ENCODE measurements at places on chromosomes 4 and X.

DNA sequence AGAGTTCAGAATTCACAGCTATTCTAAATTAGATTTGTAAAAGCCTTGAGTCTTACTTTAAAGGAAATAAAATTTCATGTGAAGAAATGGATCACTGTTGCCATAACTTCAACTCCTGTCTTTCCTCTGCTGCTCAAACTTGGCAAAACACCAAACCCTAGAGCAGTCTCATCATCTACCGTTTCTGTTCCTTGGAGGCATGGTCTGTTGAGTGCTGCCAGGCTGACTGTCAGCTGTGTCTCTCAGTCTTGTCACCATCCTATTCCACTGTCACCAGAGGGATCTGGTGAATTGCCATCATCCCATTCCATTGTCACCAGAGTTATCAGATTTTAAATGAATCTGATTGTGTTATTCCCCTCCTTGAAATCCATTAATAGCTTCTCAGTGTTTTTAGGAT lies 55.6 kb downstream of the STIM2 start:
- no peak for DNase-seq

DNA sequence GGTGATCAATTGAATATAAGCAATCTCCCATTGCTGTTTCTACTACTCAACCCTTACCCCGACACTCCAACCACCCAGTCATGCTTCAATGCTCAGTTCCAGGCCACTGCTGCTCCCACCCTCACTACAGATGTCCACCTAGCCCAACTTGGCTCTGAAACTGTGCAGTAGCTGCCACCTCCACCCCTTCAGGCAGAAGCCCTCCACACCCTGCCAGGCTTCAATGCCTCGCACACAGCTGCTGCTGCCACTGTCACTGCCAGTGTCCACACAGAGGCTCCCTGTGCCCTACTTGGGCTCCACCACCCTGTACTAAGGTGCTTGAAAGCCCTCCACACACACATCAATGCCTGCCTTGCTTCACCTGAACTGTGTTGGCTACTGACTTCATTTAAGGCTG lies 34.6 kb downstream of the LAMTOR3 start:
- no peak for DNase-seq

- no peak for DNase-seq
Observed at GRCh38 chrX:52574416-52575275, 57.8 kb upstream of the XAGE1B start.

DNA sequence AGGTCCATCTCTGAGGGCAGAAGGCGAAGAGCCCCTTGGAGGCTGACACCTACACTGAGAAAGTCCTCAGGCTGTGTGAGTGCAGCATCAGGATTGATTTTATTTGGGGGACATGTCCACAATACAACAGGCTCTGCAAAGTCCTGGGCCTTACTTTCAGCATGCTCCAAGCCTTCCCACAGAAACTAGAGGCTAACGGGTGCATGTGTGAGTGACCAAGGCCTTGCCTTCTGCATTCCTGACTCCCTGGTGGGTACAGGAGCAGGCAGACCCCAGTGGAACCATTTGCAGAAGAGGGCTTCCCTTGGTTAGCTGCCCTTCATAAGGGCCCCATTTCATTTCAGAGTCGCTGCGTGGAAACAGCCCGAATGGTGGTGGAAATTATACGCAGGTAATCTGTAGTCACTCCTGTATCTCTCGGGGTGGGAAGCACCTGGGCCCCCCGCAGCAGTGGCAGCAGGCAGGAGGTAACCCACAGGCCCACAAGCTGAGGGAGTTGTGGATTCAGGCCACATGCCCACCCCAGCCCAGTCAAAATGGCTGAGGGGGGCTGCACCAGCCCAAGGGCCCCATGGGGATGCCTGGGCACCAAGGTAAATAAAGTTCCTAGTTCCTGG lies 37.7 kb downstream of the NSG1 start:
- no peak for DNase-seq

DNA sequence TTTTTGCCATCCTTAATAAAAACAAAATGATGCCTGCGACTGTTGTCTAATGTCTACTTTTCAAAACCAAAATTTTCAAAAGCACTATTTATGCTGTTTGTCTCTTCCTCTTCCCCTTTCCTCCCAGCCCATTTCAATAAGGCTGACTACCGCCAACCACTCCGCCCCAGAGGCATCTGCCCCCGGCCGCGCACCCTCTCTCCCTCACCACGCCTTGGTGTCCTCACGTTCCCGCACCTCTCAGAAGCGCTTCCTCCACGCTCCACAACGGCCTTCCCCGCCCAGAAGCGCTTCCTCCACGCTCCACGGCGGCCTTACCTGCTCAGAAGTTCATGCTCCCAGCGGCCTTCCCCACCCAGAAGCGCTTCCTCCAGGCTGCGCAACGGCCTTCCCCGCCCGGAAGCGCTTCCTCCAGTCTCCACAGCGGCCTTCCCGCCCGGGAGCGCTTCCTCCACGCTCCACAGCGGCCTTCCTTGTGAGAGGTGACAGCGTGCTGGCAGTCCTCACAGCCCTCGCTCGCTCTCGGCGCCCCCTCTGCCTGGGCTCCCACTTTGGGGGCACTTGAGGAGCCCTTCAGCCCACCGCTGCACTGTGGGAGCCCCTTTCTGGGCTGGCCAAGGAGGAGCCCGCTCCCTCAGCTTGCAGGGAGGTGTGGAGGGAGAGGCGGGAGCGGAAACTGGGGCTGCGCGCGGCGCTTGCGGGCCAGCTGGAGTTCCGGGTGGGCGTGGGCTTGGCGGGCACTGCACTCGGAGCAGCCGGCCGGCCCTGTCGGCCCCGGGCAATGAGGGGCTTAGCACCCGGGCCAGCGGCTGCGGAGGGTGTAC lies 490.4 kb upstream of the ZFP42 start:
- no peak for DNase-seq

DNA sequence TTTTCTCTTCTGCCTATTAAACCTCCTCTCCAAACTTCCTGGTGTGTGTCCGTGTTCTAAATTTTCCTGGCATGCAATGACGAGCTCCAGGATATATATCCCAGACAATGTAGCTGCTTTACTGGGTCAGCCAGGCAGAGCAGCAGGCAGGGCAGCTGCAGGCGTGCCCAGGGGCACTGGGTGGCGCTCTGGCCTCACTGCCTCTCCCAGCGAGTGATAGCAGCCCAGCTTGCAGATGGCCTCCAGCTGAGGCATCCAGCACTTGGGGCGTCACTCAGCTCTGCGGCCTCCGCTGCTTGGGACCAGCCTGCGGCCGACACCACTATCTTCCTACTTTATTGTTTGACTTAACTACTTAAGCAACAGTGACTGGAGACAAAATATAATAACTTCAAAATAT lies 23.0 kb upstream of the UBA6 start:
- DNase-seq, result no peak

DNA sequence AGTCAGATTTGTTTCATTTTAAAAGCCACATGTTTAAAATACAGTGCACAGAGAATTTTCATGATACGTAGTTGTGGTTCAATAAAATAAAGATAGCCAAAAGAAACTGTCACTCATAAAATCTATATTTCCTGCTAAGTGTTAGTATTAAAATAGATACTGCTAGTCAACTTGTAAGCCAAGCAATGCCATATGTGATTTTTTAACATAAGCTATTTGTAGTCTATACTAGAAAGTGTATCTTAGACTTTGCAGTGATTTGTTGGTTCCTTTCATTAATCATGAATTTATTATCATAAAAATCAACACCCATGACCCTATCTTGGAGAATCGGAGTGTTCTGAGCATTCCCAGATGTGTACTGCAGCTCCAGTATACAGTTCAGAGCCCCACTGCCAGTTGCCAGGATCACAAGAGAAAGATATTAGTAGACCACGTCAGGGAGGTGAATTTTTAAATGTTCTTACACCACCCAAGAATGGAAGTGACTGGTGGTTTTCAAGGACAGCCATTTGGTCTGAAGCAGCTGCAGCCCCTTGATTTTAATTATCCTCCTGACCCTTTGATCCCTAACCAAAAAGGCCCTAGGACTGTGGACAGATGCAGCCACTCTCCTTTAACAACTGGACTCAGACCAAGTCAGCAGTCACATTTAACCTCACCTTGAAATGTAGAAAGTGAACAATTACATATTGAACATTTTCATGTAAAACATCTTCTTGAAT lies 163.1 kb downstream of the PALLD start:
- no peak for DNase-seq

DNA sequence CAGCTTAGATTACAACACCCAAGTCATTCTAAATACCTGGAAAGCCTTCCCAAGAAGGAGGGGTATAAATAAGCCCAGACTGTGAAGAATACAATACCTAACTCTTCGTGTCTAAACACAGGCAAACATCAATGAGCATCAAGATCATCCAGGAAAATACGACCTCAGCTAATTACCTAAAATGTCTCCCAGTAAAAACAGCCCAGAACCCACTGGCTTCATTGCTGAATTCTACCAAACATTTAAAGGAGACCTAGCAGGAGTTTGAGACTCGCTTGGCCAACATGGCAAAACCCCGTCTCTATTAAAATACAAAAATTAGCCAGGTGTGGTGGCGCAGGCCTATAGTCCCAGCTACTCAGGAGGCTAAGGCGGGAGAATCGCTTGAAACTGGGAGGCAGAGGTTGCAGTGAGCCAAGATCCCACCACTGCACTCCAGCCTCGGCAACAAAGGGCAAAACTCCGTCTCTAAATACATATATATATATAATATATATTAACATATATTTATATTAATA lies 19.1 kb upstream of the HSFX4 start:
- DNase-seq, result no peak

GRCh38 chrX:67749536-67749935 lies 205.7 kb downstream of the AR start:
- no peak for DNase-seq

GRCh38 chr4:77699731-77700210 lies 94.2 kb downstream of the CXCL13 start:
- no peak for DNase-seq
